ENCODE measurements at places on chromosomes 12 and 14.

GRCh38 chr12:127830730-127831129 is 436.2 kb upstream of the TMEM132C start:
- DNase-seq, result no peak

GRCh38 chr12:118357257-118358007 is 15.3 kb downstream of the TAOK3 start:
- peak; percentile 70 for DNase-seq

DNA sequence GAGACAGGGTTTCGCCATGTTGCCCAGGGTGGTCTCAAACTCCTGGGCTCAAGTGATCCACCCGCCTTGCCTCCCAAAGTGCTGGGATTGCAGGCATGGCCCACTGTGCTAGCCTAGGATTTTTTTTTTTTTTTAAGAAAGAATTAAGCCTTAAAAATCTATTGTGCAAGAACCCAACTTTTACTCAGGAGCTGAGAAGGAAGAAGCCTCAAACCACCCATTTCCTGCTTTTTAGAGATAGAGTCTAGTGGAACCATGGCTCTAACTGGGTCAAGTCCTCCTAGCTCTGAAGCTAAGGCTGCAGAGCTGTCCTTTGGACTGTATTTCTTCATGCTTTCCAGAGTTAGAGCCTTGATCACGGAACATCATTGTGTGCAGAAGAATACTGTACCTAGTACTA is 1.3 kb upstream of the TSFM start:
- DNase-seq, result no peak

DNA sequence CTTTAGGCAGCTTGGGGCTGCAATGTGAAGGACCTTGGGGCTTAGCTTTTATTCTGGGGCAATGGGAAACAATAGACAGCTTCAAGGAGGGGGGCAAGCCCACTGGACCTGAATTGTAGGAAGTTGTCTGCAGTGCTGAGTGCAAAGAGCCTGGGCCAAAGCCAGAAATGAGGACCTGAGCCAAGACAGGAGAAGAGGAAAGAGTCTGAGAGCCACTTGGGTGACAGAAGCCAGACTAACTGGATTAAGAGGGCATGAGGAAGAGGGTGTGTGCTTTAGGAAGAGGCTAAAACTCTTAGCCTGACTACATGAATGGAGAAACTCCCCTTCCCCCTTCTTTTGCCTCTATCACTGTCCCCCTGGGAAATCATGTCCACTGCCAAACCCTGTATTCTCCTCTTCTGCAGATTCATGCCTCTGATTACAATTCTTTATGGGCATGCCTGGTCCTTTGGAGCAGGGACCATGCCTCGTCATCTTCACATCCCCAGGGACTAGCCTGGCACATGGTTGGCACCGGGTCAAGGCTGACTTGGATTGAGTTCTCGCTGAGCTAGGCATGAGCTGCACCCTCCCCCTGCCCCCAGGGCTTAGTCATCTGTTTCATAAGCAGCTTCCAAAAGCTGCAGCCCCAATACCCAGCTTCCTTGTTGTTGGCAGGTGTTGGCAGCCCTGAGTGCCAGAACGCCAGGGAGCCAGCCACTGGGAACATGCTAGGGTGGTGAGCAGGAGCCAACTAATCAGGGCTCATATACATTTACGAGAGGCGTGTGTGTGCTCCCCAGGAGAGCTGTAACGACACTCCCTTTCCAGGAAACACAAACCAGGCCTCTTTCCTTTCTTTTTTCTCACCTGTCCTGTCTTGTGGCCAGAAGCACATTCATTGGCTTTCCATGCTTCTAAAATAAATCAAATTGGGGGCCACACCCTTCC is 27.7 kb upstream of the JDP2 start:
- no peak for DNase-seq

DNA sequence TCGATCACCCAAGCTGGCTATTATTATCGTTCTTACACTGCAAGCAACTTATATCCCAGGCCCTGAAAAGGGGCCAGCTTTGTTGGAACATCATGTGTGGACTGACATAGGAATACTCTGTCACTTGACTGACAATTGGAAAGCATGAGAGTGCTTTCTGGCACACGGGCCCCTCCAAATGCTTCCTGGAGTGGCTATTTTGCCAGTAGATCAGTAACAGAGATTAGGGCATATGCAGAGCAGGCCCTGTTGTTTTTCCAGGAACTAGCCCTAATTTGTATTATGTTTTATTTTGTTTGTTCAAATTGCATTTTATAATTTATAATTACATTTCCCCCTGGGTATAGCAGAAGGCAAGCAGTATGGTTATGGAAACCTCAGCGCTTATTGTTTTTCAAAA is 170.1 kb upstream of the FRMD6 start:
- no peak for DNase-seq

DNA sequence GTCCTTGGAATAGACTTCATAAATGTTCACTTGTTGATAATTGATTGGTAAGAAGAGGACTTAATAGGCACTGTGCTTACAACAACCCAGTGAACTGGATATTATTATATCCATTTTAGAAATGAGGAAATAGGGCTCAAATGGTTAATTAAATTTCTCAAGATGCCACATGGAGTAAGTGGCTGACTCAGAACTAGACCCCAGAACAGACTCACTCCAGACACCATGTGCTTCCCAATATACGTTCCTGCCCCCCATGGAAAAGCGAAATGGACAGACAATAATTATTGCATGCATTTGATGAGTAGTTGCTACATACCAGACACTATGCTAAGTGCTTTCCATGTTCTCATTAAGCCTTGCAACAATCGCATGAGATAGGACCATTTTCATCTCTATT is 895 bp upstream of the ANKS1B start:
- DNase-seq, result no peak

DNA sequence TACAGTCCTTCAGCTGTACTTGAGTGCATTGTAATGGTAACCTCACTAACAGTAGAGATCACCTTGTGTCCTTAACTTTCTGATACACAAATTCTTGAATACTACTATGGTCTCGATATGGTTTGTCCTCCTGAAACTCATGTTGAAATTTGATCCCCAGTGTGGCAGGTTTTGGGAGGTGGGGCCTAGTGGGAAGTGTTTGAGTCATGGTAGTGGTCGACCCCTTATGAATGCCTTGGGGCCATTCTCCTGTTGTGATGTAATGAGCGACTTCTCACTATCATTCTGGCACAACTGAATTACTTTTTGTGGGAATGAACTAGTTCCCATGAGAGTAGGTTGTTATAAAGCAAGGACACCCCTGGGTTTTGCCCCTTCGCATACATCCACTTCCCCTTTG is 52.3 kb downstream of the IPO8 start:
- DNase-seq, result no peak

GRCh38 chr14:94124582-94125377 is 4.6 kb downstream of the IFI27L2 start:
- no peak for DNase-seq

- no peak for DNase-seq
These were observed 166.9 kb upstream of the LRIG3 start for GRCh38 chr12:59087077-59087673.

DNA sequence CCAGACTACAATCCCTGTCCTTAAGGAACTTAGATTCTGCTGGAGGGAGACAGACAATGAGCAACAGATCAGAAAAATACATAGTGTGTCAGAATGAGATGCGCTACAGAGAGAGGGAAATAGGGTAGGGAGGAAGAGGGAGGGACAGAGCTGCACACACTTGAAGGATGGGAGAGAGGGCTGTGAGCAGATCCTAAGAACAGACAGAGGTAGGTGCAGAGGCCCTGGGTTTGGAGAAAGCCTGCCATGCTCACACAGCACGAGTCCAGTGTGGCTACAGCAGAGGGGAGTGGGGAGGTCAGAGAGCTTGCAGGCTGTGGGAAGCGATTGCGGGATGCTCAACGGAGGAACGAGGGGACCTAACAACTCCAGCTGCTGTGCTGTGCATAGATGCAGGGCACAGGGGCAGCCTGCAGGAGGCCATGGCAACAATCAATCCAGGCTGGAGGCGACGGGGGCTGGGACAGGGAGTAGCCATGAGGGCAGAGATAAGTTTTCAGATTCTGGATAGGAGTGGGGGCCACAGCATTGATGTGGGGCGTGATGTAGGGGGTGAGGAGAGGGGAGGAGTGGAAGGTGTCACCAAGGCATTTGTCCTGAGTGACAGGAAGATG is 20.7 kb downstream of the FAIM2 start:
- no peak for DNase-seq

DNA sequence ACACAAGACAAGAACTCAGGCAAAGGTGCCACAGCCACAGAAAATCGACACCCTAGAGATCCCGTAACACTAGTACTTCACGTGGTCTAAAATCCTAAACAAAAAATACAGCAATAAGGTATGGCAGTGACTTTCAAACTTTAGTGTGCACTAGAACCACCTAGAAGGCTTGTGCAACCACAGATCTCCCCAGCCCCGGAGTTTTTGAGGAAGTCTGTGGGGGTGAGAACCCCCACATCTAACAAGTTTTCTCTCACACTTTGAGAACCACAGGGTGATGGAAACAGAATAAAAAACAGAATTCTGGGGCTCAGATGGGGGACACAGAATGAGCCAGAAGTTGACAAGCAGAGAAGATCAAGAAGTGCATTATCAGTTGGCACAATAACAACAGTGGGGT is 254.0 kb downstream of the ANO6 start:
- DNase-seq, result no peak

DNA sequence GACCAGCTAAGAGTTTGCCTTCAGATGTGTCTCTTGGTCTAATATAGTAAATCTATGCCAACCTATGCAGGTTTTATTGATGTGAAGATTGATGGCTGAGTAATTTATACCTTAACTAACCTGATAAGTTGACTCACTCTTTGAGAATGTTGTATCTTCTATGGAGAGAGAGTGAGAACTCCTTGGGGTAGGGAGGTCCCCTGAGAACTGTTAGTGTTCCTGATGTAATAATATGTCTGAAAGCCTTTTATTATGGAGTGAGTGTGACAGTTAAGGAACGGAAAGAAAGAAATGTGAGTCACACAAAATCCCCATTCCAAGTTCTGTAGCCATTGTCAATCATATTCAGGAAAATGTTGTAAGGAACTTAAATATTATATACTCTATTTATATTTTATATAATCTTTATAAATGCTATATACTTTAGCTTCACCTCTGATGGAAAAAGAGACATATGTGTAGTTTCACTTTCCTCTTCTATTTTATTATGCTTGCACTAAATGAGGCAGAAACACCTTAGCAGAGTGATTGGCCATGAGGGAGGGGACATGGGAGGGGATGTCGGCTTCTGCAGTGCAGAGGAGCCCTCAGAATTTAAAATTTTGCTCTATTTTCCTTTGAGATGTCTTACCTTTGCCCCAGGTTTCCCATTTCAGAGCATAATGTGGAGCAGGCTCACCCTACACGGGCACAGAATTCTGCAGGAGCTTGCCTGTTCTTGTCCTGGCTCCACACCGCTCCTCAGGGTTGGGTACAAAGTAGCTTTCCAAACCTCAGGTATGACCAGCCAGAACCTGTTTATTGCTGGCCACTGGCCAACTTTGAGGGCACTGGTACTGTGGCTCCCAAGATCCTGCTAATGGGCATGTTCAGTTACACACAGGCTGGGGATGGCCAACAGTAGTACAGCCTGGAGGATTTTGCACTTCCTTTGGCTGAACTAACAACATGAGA is 57.7 kb downstream of the ARF6 start:
- DNase-seq, result no peak

DNA sequence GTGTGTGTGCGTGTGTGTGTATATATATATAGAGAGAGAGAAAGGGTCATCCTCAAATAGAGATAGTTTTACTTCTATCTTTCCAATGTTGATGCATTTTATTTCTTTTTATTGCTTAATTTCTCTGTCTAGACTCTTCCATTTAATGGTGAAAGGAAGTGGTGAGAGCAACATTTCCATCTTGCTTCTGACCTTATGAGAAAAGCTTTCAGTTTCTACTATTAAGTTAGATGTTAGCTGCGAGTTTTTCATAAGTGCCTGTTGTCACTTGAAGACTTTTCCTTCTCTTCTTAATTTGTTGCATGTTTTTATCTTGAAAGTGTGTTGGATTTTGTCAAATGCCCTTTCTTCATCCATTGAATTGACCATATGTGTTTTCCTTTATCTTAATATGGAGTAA is 304.4 kb upstream of the FAR2 start:
- DNase-seq, result no peak

DNA sequence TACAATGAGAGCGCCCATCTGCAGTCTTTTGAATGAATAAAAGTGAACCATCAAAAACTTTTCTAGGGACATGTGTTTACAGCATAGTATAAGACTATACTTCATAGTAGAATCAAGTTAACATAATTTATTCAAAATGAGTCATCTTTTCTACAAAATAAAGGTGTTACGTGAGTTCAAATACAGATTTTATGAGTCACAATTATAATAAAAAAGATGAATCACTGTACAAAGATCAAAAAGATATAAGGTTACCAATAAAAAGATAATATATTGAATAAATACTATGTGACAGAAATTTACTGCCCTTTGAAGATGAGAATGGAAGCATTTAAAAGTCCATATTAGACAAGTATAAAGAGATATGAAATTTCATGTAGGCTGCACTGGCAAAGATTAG is 2.8 kb downstream of the MBIP start:
- DNase-seq, result no peak

DNA sequence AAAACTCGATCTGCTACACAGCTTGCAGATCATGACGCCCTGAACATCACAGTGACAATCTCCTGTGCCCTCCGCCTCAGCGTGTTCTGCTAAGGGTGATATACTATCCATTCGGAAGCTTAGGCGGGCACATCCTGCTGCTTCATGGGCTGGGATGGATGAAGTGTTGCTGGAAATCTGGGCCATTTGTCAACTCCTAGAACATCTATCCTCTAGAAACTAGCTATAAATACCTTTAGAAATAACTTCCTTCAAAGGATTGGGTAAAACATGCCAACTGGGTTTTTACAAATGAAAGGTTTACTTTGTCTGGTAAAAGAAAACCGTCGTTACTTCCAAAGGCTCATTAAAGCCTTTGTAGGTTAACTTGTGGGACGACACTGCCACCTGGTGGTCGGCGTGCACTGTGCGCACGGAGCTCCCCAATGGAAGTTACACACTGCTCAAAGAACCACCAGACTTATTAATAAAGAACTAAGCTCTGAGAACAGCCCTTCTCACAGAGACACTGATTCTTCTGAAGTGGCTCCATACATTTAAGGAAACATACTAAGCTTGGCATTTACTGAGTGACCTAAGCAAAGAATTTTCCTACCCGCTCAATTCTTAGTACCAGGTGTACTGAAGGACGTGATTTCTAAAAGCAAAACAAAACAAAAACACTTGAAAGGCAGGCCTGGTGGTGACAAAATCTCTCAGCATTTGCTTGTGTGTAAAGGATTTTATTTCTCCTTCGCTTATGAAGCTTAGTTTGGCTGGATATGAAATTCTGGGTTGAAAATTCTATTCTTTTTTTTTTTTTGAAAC is 21.6 kb upstream of the CACNA2D4 start:
- peak; percentile 90 for DNase-seq

All from CD4-positive, alpha-beta T cell treated with Interleukin-15 for 4 hours (primary cell).